ENCODE measurements at places on chromosomes 13 and 19.
A peak's percentile ranks its signal among the peaks of the same experiment; 100 is the strongest.

DNA sequence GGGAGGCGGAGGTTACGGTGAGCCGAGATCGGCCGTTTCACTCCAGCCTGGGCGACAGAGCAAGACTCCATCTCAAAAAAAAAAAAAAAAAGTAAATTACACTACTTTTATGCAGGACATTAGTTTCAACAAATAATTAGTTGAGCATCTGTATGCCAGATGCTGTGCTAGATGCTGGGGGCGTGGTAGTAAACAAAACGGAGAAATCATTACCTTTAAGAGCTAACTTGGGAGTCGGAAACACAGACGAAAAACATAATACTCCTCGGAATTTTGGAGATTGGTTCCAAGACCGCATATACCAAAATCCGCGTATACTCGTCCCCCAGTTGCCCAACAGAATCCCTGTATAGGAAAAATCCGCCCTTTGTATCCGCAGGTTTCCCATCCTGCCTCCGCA lies 1.3 kb upstream of the DUS3L start:
- DNase-seq, result no peak

- peak; percentile 9 for DNase-seq
These were observed 6.6 kb downstream of the PEPD start for GRCh38 chr19:33514885-33515551.

DNA sequence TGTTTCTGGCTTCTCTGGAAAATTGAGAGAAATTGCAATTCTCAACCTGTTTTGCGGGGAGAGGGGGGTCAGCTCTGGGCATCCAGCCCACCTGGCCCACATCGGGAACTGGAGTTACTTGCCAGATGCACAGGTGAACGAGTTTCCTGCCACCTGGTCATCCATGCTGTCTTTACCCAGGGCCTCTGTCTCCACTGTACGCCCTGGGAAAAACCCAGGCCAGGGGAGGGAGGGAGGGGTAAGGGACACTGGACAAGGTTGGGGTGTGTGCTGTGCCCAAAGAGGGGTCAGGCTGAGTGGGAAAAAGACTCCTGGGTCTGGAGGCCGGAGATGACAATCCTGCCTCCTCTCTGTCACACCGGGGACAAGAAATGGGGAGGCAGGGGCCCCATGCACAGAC lies 307.6 kb downstream of the ZNF536 start:
- no peak for DNase-seq

- DNase-seq, result no peak
These were observed 2.2 kb downstream of the NAXD start for GRCh38 chr13:110617321-110618072.
